ENCODE measurements at places on chromosomes 1 and 21.

DNA sequence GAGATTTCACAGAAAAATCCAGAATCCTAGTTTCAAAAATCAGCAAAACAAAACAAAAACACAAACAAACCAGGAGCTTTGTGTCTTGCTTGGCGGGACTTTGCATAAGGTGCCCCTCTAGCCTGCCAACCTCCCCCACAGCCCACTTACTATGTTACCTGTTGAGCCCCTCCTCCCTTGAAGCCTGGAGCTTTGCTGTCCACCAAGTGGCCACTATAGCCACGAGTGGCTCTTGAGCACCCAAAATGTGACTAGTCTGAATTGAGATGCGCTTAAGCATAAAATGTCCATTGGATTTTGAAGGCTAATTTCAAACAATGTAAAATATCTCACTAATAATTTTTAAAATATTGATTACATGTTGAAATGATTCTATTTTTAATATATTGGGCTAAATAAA lies 12.2 kb downstream of the TFAP2E start:
- no peak for DNase-seq

DNA sequence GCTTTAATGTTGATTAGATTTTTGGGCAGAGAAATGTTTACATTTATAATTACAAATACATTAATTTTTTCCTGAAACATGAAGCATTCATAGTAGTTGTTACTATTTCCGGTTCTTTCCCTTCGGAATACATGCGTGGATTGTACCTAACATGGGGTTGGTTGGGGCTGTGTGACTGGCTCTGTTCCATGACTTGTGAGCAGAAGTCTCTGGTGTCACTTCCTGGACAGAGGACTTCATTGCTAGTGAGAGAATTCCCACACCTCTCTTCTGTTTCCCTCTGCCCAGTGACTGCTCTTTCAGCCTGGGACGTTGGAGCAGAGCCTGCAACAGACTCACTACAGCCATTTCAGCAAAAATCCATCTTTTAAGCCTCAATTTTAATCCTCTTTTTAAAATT lies 231.4 kb downstream of the GRIK1 start:
- no peak for DNase-seq

- no peak for DNase-seq
These were observed 112.9 kb downstream of the MAB21L3 start for GRCh38 chr1:116224111-116224510.

- DNase-seq = peak; percentile 30
These were observed 19.9 kb downstream of the INSRR start for GRCh38 chr1:156838972-156839371.

DNA sequence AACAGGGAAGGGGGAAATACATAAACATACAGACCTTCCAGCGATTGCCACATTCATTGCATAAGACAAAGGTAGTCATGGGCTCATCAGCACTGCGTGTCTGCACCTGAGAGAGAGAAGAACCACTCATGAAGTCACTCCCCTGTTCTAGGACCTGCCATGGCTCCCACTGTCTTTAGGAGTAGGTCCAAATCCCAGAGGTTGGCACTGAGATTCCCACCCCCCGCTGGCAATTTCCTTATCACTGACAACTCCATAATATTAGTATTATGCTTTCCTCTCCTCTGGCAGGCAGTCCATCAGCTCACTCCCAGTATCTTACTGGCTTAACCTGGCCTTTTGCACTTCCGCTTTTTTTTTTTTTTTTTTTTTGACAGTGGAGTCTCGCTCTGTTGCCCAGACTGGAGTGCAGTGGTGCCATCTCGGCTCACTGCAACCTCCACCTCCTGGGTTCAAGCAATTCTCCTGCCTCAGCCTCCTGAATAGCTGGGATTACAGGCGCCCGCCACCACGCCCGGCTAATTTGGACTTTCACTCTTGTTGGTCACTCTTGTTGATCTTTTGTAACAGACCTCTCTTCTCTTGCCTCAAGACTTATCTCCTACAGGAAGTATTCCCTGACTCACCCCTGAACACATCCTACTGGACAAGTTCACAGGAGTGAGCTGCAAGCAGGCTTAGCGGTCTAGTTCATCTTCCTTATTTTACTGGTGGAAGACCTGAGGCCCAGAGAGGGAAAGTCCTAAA lies 14.8 kb upstream of the ZNF436 start:
- DNase-seq = no peak

DNA sequence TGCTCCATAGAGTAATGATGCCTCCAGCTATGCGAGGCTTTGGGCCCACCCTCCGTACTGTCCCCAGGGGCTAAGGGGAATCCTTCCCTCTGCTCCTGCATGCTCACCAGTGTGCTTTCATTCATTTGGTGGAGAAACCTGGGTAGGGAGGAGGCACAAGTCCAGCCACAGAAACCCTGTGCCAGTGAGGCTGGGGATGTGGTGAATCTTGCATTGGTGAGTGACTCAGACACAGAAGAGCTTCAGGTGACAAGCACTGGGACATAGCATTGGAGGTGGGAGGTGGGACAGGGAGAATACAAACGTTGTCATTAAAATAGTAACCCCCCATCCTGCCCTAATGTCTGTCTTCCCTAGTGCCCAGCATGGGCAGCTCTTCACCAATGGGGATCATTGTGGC lies 5.2 kb downstream of the FCGR2A start:
- no peak for DNase-seq

DNA sequence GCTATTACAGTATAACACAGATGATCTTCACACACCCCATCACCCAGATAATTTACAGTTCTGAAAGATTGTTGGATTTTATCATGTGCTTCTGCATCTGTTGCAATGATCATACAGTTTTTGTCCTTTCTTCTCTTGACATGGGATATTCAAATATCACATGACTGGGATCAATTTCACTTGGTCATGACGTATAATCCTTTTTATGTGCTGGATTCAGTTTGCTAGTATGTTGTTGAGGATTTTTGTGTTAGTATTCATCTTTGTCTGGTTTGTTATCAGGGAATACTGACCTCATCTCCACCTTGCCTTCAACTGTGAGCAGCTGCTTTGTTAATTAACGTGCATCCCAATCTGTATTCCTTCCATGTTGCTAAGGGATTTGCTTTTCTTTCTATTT lies 44.7 kb upstream of the DISC1 start:
- no peak for DNase-seq

GRCh38 chr1:208054485-208054884 lies 143.6 kb upstream of the CD34 start:
- DNase-seq = no peak

GRCh38 chr1:184002071-184002470 lies 35.5 kb downstream of the COLGALT2 start:
- DNase-seq = no peak

GRCh38 chr1:70992521-70992920 lies 55.1 kb downstream of the PTGER3 start:
- no peak for DNase-seq

DNA sequence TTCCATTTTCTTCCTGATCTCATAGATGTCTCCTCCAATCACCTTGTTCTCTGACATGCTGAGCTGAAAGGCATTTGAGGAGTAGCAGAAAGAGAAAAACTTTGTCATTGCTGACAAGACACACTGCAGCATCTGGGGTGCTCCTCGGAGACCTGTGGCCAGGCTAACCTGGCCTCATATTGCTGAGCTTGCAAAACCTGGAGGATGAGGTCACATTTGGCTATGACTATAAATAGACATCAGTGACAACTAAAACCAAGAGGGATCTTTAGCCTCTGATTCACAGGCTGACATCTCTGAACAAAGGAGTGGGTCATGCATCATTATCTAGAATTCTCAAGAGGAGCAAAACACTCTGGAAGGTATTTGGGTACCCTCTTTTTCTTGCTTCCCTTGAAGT lies 83.7 kb downstream of the PROX1 start:
- DNase-seq = no peak

- DNase-seq = no peak
These were observed 18.9 kb upstream of the CCT8 start for GRCh38 chr21:29092102-29092959.

DNA sequence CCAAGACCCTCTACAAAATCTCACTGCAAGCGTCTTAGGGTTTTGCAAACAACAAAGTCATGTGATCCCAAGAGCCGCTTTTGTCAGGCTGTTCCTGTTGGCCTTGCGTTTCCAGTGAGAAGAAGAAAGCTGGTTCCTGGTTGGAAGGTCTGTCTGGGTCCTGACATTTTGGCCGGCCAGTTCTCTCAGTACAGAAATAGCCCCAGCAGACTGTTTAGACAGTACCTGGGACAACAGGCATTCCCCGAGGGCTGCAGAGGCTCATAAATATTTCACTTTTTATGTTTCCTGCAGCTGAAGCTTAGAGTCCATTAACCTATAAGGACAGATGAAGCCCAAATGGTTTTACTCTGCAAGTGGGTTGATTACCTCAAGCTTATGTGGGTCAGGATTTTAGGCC lies 8.6 kb downstream of the GPR137B start:
- no peak for DNase-seq

DNA sequence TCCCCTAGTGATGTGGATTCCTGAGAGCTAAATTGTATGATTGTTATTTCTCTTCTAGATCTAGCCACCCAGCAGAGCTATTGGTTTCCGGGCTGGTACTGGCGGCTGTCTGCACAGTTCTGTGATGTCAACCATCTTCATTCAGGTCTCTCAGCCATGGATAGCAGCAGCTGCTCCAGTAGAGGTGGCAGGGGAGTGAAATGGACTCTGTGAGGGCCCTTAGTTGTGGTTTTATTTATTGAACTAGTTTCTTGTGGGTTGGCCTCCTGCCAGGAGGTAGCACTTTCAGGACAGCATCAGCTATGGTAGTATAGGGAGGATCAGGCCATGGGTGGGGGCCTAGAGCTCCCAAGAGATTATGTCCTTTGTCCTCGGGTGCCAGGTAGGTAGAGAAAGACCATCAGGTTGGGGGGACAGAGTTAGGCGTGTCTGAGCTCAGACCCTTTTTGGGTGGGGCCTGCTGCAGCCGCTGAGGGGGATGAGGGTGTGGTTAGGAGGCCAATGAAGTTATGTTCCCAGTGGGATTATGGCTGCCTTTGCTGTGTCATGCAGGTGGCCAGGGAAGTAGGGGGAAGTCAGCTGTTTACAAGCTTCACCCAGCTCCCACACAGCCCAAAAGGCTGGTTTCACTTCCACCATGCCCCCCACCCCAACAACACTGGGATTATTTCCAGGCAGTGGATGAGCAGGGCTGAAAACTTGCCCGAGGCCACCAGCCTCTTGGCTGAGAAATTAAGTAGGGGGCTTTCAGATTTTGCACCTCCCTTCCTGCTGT lies 55.1 kb upstream of the RGS4 start:
- DNase-seq = no peak

DNA sequence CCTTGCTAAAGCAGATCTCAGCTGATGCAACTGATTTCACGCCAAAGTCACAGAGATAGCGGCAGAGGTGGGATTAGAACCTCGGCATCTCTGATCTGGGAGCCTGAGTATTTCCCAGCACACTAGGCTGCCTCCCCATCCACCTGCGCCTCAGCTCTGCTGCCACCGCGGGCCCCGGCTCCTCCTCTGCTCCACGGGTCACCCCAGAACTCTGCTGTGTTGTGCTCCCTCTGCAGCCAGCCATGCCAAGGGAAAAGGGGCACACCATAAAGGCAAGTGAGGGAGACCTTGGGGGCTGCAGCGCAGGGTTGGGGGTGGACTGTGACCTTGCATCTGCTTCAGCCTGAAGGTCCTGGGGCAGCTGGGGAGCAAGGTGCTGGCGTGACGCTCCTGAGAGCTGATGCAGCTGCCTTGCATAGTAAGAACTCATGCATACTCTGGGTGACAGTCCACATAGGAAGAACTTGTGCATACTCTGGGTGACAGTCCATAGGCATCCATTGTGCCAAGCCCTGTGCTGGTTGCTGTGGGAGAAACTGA lies 68.7 kb downstream of the MAN1C1 start:
- DNase-seq = no peak

DNA sequence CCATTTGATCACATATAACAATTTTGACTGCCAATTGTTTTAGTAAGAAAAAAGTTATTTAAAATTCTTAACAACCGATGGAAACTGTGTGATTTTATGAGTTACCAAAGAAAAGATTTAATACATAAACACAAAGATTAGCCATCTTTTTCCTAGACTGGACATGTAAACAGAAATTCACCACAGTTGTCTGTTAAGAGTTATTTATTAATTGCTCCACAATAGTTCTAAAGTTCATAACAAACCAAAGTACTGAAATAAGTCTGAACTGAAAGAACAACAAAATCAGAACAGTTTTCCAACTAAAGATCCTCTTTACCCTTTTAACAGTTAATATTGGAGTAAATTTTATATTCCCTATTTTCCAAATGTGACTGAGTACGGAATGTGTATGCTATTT lies 8.6 kb downstream of the ZNF281 start:
- no peak for DNase-seq

GRCh38 chr1:27542463-27543273 lies 52.7 kb upstream of the WASF2 start:
- peak; percentile 42 for DNase-seq

GRCh38 chr1:162554258-162554657 lies 7.3 kb upstream of the UAP1 start:
- DNase-seq = no peak

DNA sequence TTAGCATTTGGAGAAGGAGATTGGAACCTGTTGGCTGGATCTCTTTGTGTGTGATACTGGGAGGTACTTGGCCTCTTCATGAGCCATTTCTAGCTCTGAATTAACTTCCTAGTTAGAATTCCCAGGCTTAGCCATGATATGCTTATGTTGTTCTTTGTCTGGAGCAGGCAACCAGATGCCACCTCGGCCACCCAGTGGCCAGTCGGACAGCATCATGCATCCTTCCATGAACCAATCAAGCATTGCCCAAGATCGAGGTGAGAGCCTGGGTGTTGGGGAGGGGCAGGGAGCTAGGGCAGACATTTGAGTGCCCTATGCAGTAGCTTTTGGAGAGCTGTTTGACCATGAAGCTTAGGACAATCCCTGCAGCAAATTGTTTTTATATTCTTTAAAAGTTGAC lies 26.5 kb upstream of the PIGV start:
- no peak for DNase-seq

GRCh38 chr21:45259206-45259840 lies 28.4 kb downstream of the POFUT2 start:
- DNase-seq = no peak

DNA sequence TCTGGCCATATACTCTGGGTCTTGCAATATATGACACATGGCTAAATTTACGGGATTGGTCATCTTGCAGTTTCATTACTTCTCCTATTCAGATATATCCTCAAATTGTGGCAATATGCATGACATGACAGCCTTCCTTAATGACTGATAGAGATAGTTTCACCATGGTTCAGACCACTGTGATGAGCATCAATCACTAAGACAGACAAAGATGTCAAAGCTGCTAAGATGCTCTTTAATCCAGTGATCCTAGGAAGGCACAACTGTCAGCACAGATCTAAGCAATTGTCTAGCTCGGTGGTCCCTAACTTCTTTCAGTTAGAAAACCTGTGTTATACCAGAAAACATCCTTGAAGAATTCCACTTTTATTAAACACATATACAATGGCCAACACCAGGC lies 70.9 kb upstream of the ADGRL2 start:
- DNase-seq = no peak

GRCh38 chr1:71618191-71618590 lies 537.4 kb upstream of the ZRANB2 start:
- DNase-seq = no peak

GRCh38 chr1:212495766-212496494 lies 63.2 kb downstream of the NENF start:
- DNase-seq = no peak

Data from stimulated activated CD4-positive, alpha-beta T cell treated with anti-CD3 and anti-CD28 coated beads, Interleukin-4, amount 100 ng/mL, for 4 hours (primary cell).